Effector memory CD8-positive, alpha-beta T cell (primary cell): ENCODE measurements at places on chromosomes 1 and 21.

DNA sequence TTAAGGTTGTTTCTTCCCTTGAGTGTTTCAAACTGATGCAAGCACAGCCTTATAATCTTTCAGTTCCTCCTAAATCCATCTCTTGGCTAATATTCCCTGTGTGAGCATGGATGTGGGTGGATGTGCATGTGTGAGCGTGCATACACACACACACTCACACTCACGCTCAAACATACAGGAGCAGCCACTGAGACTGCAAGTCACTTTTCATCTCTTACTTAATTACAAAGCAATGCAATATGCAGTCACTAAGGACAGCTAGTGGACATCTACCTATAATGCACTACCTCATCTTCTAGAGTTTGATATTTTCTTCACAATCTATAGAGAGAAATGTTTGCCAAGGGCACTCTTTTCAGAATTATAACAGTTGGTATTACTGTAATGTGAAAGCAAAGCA is 1.4 kb downstream of the ESRRG start:
- DNase-seq: no peak

GRCh38 chr1:171940368-171940767 is 99.1 kb downstream of the DNM3 start:
- no peak for DNase-seq

DNA sequence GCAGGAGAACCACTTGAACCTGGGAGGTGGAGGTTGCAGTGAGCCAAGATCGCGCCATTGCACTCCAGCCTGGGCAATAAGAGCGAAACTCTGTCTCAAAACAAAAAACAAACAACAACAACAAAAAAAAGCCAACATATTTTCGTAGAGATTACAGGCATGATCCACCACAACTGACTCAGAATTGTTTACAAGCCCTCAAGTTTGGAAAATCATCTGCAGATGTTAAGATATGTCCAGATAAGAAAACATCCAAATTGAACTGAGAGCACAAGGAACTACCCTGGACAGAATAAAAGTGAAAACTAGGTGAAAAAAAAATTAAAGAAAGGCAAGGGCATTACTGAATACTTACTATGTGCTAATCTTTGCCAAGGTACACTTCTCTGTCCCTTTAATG is 89.8 kb upstream of the WLS start:
- no peak for DNase-seq

- no peak for DNase-seq
Measured at GRCh38 chr1:58964880-58965279, 181.0 kb upstream of the JUN start.

DNA sequence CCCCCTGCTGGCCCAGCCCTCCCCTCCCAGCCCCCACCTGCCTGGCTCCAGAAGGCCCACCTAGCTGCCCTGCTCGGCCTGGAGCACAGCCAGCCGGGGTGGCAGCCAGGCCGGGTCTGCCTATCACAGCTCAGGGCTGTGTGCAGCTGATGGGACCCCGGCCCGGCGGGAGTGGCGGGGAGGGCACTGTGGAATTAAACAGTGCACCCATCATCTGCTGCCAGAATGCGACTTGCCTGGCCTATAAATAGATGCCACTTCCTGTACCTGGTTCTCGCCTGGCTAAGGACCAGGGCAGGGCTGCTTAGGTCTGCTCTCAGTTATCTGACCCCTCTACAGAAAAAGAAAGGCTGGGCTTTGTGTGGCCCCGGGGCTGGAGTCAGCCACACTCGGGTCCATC is 98.2 kb upstream of the VAMP3 start:
- no peak for DNase-seq

- DNase-seq: no peak
Measured at GRCh38 chr21:39660191-39660980, 47.6 kb downstream of the B3GALT5 start.

GRCh38 chr1:39258925-39259244 is 54.4 kb downstream of the MACF1 start:
- DNase-seq: no peak

DNA sequence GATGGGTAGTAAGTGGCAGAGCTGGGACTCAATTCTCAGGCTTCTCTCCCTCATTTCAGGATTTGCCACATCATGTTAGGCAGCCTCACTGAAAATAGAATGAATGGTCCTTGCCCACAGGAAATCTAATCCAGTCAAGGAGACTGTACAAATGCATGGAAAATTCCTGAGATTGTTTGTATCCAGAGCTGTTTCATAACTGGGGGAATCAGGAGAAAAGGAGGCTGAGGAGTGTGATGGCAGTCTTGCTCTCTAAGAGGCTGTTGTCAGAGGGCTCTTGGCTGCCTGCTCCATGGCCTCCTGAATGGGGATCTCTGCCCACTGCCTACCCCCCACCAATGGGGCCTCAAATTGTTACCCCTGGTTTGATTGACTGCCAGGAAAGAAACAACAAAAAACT is 141.9 kb upstream of the TNR start:
- DNase-seq: no peak

GRCh38 chr1:206566999-206567398 is 45.3 kb downstream of the EIF2D start:
- no peak for DNase-seq

DNA sequence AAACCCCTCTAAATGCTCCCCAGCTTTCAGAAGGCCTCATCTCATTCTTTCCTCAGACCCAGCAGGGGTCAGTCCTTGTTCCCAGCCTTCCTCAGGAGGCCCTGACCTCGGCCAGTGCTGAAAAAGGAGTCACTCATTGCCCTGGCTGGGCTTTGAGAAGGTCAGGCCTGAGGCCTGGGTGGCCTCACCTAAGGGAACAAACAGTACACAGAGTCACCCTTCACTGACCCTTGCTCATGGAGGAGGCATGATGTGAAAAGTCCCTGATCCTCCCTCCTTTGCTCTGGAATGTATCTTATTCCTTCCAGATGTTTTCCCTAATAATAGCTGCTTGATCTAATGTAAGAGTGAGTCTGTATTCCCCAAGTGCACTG is 117.7 kb upstream of the SLC44A3 start:
- no peak for DNase-seq

DNA sequence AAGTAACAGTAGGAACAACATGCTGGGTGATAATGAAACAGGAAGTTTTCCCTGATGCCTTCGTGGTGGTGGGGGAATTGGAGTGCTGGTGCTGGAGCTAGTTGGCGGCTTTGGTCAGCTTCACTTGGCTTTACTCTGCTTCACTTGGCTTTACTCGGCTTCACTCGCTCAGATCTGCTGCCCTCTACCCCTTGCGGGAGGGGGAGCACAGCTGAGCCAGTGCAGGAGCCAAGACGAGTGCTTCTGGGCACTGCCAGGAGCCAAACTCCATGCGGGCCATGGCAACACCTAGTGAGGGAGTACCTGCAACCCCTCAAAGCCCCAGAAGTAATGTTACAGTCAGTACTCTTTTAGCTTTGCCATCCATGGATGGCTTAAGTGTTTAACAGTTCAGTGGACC is 10.6 kb upstream of the PRKACB start:
- DNase-seq: no peak

DNA sequence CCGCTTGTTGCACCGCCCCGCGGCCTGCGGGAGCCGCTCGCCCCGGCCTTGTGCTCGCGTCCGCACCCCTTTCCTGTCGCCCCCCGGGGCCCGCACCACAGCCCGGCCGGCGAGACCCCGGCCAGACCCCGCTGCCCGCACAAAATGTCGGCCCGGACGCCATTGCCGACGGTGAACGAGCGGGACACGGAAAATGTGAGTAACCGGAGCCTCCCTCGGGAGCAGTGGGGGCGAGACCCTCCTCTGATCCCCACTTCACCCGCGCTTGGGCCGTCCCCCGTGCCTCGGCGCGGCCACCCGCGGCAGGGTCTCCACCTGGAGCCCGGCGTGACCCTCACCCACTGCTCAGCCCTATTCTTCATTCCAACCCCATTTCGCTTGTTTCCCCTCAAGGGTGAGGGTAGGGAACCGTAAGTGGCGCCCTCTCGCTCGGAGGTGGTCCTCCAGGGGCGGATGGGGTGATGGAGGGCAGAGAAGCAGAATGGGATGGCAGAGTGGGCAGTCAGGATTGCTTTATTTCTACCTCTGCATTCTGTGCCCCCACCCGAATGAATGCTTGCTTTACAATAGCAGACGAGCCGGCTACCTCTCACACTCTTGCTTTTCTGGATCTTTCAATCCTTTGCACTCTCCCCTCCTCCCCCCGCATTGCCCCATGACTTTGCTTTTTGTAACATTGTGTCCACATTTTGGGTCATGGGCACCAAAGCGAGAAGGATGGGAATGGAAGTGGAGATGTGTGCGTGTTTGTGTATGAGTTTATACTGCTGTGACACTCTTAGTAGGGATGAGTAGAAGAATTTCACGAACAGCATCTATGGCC is 954 bp downstream of the MARK1 start:
- no peak for DNase-seq

GRCh38 chr21:33685613-33686197 is 43.4 kb downstream of the ITSN1 start:
- no peak for DNase-seq

- DNase-seq: no peak
Measured at GRCh38 chr21:18608226-18608625, 204.6 kb upstream of the TMPRSS15 start.

DNA sequence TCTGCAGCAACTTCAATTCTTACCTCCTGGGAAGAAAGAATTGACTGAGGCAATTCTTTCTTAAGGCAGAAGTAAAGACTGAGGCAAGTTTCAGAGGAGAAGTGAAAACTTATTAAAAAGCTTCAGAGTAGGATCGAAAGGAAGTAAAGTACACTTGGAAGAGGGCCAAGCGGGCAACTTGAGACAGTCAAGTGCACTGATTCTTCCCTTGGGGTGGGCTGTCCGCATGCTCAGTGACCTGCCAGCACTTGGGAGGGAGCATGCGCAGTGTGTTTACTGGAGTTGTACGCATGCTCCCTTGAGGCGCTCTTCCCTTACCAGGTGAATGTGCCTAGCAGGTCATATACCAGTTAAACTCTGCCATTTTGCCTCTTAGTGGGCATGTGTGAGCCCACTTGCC is 55.3 kb upstream of the NBPF3 start:
- DNase-seq: no peak

- no peak for DNase-seq
Measured at GRCh38 chr1:97006044-97006661, 284.6 kb downstream of the PTBP2 start.

- no peak for DNase-seq
Measured at GRCh38 chr1:25648681-25649440, 32.3 kb downstream of the MAN1C1 start.

DNA sequence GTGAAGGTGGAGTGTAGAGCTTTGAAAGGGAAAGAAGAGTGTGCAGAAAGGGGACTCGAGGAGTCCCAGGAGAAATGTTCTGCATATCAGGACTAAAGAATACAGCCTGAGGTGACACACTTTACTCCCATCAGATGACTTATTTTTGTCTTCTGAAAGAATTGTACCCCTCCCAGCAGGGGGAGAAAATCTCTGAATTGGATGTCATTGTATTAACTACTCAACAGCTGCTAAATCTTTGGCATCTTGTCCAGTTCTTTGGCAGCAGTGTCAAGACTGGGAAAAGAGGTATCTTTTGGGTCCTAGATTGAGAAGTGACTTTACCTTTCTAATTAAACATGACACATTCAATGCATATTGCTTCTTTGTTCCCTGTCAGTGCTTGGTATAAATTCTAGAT is 18.9 kb downstream of the UBE4B start:
- no peak for DNase-seq

GRCh38 chr1:40076895-40077312 is 20.1 kb downstream of the PPT1 start:
- DNase-seq: no peak

- DNase-seq: no peak
Measured at GRCh38 chr1:161735837-161736236, 13.7 kb upstream of the DUSP12 start.

- DNase-seq: no peak
Measured at GRCh38 chr21:16071761-16072160, 342.0 kb downstream of the USP25 start.

DNA sequence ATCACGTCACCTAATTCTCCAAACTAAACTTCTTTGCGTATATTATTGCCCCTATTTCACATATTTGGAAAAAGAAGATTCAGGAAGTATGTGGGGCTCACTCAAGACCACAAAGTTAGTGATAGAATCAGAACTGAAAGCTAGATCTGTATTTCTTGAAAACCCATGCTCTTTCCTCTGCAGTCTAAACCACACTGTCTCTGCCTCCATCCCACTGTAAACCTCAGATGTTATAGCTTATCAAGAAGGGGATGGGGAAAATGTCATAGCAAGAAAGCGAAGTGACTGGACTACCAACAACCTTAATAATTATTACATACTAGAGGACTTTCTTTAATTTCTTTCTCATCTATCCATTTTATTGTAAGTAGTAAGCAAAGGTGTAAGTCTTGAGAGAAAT is 257.7 kb upstream of the SGIP1 start:
- no peak for DNase-seq

DNA sequence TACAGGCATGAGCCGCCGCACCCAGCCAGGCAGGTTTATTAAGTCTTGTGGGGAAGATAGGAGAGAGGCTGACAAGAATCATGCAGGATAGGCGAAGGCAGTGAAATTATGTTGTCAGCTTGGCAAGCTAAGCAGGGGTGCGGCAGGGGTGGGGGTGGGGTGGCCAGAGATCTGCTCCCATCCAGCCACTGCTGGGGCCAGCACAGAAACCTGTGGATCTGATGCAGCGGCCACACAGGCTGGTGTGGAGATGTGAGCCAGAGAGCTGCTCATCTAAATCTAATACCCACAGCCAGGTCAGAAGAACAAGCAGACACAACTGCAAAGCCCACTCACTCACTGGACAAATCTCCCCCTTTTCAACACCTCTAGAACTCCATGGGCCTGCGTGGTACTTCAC is 68.7 kb downstream of the KCTD3 start:
- DNase-seq: no peak

DNA sequence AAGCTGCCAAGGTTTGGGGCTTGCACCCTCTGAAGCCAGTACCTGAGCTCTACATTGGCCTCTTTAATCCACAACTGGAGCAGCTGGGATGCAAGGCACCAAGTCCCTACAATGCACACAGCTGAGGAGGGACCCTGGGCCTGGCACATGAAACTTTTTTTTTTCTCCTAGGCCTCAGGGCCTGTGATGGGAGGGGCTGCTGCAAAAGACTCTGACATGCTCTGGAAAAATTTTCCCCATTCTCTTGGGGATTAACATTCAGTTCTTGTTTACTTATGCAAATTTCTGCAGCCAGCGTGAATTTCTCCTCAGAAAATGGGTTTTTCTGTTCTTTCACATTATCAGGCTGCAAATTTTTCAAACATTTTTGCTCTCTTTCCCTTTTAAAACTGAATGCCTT is 1072.2 kb downstream of the BRINP3 start:
- no peak for DNase-seq

DNA sequence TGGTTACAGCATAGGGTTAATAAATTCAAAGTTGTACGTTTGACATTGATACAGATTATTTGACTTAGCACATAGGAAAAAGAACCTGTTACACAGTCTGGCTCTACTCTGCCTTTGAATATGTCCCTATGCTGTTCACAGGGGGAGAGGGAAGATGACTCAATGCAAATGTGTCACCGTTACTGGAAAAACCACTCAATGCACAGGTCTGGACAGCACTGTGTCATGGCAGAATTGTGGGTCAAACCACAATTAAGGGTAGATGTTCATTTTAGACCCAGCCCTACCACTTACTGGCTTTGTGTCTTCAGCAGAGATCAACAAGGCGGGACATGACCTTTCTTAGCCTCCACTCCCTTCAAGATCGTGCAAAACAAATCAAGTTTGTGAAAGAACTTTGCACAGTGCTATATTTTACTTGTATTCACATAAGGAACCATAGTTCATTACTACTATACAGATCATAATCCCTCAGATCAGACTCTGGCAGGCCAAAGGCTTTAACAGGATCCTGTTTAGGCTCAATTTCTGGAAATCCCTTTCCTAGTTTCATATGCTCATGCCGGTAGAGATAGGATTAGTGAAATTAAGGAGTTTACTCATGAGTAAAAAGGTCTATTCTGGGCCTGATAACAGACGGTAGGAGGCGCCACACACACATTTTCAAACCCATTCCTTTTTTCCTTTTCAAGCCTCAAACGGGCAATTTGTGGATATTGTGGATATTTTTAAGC is 22.1 kb downstream of the EIF2D start:
- DNase-seq: peak; percentile 41
